ENCODE measurements at places on chromosomes 5 and 9.

DNA sequence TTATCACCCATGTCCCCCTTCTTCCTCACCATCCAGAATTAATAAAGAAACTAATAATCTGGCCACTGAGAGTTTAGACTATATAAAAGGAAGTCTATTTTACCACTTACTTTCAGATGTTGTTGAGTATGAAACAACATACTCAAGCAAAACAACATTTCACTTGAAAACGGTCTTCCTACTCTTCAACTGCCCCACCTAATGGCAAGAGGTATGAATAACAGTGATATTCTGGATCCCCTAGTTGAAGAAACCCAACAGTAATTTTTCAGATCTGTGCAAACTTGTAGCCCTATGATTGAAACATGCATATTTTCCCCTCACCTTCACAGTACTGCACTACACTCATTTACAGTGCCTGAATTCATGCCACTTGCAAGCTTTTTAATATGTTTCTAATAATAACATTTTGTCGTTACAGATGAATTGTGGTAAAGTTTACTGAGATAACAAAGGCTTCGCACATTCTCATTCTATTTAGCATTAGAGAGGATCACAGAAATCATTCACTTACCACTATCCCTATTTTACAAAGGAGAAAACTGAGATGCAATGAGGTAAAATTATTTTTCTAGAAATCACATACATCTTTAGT lies 267.9 kb upstream of the PDE4D start:
- peak; percentile 15 for DNase-seq

- DNase-seq: no peak
Observed at GRCh38 chr9:4425319-4426045, 64.8 kb upstream of the SLC1A1 start.

DNA sequence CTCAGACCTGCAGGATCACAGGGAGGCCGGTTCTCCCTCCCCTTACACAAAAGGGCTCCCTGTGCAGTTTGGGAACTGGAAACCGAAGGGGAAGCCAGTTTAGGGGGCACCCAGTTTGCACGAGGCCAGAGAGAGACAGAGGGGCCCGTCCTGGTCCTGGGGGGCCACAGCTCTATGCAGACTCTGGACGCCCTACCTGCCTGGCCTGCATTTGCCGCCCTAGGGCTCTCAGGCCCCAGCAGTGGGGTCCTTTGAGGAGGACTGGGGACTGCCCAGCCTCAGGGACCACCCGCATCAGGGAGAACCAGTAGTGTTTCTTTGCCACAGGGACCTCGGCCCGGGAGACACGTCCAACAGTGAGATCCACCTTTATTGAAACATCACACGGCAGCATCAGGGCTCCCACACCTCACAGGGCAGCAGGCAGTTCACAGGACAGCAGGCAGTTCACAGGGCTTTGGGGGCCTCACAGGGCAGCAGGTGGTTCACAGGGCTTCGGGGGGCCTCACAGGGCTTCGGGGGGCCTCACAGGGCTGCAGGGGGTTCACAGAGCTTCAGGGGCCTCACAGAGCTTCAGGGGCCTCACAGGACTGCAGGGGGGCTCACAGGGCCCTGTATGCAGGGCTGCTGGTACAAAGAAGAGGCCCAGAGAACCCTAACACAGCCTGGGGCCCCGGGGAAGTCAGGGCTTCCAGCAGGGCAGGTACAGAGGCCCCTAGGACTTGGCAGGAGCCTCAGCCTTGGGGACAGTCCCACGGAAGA lies 648 bp upstream of the NSMF start:
- no peak for DNase-seq

GRCh38 chr9:17824616-17825264 lies 245.9 kb downstream of the SH3GL2 start:
- DNase-seq: peak; percentile 15

- DNase-seq: no peak
Observed at GRCh38 chr5:93476251-93476742, 104.7 kb downstream of the NR2F1-AS1 start.

- DNase-seq: no peak
Observed at GRCh38 chr9:83197591-83197990, 134.6 kb upstream of the RASEF start.

DNA sequence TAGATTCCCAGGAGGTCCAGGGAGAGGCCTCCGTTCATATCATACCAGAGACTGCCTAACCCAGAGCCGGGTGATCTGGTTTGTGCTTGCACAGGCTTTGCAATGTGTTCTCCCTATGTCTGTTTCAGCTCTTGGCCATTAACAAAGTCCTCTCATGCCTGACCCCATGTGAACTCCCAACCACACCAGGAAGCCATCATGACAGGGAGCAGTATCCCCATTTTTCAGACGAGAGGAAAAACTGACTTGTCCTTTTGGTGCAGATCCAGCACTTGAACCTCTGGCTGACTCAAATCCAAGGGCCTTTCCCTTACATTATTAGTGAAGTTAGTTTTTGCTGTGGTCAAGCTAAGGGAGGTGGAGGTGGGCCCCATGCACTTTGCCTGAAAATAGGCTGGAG lies 58.4 kb downstream of the TEX10 start:
- no peak for DNase-seq

DNA sequence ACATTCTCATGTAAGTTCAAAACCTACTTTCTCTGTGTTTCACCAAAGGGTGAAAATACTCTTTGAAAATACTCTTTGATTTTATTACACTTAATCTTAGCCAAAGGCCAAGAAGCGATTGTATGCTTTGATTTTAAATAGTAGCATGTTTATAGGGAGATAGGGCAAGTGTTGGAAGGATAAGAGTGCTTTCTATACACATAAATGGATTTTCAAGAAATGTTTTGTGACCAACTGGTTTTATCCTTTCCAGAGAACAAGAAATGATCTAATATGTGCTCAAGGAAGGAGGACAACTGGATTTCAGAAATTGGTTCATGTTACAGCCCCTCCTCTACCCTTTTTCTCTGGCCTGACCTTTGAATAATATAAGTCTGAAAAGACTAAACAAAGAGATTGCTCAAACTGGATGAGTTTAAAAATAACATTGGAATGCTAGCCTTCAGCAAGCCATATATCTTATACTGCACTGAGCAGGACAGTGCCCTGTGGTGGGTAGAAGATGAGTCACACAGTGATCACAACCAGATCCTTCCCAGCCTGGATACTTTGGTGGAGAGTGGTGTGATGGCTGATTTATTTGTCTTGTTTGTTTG lies 13.1 kb downstream of the PALM2AKAP2 start:
- peak; percentile 84 for DNase-seq

DNA sequence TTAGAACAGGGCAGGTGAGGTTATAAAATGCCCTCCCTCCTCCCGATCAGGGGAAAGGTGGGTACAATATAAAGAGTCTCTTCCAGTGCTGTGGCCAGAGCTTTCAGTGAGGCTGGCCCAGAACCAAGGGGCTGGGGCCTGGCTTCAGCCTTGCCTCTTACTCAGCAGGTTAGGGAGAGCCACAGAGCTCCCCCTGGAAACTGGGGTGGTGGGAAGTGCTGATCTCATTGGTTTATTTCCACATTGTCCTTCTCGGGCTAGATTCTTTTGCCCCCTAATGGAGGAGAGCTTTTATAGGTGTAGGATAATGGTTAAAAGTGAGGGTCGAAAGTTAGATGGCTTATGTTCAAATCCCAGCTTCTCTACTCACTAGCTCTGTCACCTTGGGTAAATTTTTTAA lies 186.7 kb upstream of the TBC1D2 start:
- no peak for DNase-seq

DNA sequence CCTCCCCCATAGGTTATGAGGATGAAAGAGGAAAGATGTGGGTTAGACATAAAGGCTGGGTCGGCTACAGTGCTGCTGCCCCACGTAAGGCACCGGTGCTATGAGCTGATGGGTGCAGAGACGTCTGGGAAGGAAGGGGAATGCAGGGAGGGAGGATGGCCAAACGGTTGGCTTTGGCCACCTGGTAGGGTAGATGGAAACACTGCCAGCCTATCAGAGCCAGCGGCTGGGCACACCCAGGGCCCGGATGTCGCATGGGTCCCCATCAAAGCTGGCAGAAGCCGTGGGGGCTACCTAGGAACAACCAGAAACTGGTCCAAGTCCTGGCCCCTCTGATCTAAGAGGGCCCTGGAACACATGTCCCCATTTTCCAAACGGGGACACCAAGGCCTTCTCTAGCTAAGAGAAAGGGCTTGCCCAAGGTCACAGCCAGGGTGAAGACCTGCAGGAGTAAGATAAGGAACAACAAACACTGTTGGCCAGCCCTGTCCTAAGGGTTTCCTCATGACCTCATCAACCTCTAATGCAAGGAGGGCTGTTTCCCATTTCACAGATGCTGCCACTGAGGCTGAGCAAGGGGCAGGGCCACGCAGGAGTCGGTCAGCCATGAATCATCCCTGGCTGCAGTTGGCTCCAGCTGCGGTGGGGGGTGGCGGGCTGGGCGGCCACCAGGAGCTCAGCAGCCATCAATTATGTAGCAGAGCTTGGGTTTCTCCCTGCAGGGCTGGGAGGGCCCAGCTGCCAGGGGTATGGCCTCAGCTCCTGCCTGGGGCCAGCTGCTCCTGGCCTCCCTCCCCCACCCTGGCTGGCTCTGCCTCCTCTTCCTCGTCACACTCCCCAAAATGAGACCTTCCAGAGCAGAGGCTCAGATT lies 4.9 kb downstream of the SH3GLB2 start:
- DNase-seq: peak; percentile 40

GRCh38 chr5:149110406-149110805 lies 30.9 kb upstream of the ABLIM3 start:
- no peak for DNase-seq

DNA sequence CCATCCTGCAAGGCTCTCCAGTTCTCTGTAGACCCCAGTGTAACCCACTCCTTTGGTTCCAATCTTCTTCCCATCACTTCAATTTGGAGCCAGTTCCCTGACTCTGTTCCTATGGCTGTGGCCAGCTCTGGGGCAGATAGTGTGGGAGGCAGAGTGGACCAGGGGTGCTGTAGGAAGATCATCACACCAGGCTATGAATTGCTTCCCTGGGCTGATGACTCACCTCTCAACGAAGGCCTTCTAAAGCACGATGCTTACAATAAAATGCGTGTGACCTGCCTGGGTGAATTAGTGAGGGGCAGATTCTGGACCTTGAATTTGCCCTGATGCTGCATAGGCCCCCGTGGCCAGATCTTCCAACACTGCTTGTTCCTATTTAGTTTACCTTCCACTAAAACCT lies 289.7 kb downstream of the FBXL7 start:
- DNase-seq: peak; percentile 32

DNA sequence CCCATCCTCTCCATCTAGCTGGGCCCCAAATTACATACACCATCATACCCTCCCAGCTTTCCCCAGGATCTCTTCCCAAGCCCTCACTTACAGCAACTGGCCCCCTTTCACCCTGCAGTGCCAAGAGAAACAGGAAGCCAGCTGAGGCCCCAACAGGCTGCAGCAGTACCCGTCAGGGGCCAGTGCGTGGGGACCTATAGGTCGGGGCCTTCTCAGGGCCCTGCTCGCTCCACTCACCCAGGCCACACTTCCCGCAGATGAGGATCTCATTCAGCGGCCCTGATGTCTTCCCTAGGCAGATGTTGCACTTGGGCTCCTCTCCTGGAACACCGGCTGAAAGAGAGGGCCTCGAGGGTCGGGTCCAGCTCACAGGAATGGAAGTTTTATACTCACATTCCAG lies 6.8 kb downstream of the PHF19 start:
- DNase-seq: no peak

DNA sequence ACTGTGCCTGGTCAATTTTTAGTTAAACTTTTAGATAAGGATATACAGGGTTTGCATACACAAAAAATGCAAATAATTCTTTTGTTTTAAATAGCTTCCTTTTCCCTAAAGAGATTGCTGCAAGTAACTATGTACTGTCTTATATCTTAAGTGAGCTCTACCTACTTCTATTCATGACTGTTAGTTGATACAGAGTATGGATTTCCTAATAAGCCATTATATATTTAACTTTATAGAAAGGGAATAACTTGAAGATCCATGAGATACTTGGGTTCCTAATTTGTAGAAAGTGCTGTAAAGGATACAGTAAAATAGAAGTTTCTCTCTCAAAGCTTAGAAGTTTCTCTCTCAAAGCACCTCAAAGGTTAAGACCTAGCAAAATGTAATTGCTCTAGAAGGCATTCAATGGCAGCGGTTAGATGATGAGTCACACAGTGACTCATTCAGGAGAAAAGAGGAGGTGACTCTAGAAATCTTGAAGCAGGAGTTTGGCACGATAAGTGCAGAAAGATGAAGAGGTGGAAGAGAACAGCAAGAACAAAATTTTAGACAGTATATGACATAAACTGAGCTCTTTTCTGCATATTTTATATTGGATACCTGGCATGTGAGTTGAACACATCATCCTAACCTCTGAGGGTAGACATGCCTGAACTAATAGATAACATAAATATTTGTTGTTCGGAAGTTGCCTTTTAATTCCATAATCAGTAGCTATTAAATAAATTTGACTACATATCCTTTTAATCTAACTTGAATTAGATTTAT lies 5.5 kb upstream of the DNAJC21 start:
- peak; percentile 72 for DNase-seq

Measured in urothelium cell line (cell line).